Fibroblast of skin of right biceps (primary cell): ENCODE measurements at places on chromosomes 16 and 17.
A peak's percentile ranks its signal among the peaks of the same experiment; 100 is the strongest.

- DNase-seq = no peak
These were observed 650.8 kb upstream of the SOX9 start for GRCh38 chr17:71470062-71470461.

DNA sequence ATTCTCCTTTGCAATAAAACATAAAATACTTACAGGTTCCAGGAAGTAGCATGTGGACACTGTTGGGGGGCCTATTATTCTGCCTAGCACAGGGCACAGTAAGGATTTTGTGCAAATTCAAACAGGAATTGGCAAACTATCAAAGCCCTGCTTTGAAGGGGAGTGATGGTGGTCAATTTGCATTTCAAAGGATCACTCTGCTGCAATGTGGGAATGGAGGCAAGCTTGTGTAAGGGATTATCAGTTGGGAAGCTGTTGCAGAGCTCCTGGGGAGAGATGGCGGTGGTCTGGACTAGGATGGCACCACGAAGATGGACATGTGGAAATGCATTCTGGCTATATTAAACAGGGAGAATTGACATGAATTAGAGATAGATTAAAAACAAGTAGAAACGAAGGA is 990.7 kb upstream of the RBFOX1 start:
- no peak for DNase-seq

DNA sequence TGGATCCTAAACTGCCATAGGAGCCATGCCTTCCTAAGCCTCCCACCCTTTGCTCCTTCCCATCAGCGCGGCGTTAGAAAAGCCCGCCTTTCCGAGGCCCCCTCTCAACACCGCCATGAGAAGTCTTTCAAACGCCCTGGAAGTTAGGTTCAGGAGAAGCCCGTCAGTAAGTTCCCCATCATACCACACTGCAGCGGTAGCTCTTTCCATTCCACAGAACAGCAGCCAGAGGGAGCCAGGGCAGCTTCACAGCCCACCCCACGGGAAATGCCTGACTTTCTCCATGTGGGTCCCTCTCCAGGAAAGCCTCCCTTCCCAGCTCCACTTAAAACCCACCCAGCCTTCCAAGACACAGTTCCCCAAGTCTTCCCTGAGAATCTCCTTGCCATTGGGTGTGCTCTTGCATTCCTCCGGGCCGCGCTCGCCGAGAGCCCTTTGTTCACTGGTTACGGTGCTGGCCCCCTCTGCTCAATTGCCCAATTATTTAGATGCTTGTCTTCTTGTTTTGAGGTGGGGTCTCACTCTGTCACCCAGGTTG is 28.7 kb downstream of the KIAA0513 start:
- DNase-seq = peak; percentile 39

DNA sequence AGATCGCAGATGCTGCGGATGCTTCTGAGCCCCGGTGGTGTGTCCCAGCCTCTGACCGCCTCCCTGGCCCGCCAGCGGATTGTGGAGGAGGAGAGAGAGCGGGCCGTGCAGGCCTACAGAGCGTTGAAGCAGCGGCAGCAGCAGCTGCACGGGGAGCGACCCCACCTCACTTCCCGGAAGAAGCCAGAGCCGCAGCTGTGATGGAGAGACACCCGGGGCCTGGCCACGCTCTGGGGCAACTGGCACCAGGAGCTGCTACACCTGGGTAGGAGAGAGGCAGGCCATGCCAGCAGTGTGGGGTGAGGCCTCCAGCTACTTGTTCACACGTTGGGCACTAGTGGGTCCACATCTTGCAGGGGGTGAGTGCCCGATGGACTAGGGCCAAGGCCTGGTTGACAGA is 6.0 kb downstream of the CCDC137 start:
- no peak for DNase-seq

DNA sequence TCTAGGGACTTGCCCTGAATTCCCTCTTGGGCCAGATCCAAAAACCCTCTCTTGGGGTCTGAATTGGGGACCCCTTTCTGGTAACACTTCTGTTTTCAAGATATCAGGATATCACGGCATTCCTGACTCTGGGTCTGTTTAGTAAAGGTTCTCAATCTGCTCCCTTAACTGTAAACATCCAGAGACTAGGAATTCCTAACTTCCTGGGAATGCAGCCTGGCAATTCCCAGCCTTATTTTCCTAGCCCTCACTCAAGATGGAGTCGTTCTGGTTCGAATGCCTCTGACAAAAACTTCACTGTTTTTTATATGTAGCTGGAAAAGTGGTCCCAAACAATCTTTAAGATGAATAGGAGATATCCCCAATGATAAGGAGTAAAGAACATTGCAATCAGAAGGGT is 141.6 kb upstream of the XYLT1 start:
- no peak for DNase-seq

DNA sequence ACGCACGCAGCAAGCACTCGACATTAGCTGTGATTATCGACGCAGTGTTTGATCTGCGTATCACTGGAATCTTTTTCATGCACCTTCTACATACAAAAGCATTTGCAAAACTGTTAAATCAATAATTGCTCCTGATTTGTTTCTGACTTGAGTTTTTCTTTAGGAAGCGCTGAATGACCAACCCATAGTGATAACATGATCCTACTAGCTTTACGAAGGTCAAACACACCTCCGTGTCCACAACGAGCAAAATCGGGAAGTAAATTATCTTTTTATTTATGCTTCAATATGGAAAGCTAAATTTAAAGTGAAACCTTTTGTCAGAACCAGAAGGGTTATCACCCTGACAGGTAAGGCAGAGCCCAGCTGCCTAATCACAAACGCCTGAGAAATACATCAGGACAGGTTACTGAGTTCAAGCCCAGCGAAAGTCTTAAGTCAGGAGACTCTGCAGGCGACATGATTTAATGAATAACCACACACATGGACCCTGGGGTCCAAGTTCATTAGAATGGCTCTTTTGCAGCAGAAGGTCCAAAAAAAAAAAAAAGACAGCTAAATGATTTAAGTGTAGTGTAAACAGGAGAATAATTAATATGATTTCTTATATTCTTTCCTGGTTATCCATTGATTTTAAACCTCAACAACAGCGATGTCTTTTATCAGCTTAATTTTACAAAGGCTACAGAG is 104.2 kb downstream of the ADCY9 start:
- no peak for DNase-seq

- DNase-seq = no peak
These were observed 5.1 kb downstream of the PITPNA start for GRCh38 chr17:1557355-1558095.

DNA sequence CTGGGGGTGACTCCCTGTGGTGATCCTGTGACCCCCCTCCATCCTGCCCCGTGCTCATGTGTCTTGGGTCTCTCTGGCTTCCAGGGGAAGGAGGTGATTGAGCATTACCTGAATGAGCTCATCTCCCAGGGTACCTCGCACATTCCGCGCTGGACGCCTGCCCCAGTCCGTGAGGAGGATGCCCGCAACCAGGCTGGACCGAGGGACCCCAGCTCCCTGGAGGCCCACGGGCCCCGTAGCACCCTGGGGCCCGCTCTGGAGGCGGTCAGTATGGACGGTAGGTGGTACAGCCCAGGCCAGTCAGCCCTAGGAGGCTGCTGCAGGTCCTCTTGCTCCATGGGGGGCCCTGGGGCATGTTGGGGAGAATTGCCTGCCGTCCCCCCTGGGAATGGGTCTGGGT is 33.6 kb downstream of the SEC14L5 start:
- no peak for DNase-seq

GRCh38 chr17:43927060-43927864 is 15.0 kb downstream of the PPY start:
- no peak for DNase-seq

DNA sequence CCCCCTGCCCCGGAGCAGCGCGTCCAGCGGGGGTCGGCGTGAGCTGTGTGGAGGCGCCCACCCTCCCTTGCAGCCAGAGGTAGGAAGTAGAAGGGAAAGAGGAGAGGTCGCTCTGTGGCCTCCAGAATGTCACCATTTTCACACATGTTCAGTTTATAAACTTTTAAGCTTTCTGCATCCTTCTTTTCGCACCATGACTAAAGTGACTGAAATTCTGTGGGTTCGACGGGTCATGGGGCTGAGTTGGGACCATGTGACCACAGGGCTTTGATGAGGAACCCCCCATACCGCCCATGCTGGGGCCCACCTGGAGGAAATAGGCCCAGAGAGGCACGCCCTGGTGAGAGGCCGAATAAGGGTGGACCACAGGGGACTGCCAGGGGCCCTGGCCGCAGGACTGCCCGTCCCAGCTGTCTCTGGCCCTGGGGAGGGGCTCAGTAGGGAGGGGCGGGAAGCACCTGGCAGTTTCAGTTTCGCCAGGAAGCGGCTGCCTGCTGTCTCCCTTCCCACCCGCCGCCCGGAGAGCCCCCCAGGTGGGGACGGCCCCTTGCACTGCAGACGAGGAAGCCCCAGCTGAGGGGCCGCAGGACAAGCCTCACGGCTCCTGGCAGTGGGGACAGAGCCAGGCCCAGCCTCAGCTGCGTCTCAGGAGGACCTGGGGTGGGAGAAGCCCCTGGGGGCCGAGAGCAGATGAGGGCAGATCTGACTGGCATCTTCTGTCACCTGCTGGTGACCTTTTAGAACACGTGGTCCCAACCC is 9.0 kb downstream of the CBFA2T3 start:
- DNase-seq = no peak

DNA sequence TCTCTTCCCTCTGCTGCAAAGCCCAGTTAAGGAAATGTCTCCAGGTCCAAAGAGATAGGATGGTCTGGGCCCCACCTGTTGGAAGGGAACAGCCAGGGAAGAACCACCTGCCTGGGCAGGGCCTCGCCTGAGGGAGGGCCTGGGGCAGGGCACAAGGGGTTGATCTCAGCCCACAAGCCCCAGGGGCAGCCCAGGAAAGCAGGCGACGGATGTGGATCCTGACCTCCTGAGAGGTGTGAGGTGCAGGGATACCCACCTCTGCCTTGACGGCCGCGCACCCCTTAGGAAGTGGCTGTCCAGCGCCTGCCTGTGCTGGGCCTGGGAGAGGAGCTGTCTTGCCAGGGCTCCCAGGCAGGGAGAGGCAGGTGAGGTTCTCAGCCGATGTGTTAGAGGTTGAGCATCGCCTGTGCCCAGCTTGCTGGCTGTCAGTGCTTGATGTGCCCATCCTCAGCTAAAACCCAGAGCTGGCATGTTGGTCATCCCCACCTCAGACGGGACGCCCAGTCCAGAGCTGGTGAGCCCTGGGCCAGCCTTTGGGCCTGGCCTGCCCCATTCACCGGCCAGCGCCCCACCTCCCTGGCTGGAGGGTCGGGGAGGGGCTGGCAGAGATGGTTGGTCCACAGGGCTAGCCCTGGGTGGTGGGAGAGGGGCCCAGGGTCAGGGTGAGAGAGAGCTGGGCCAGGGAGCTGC is 434 bp downstream of the CEMP1 start:
- no peak for DNase-seq

- DNase-seq = no peak
These were observed 372.2 kb upstream of the CDH11 start for GRCh38 chr16:65494080-65494479.

- no peak for DNase-seq
These were observed 11.3 kb upstream of the ITGAE start for GRCh38 chr17:3812284-3812683.

- no peak for DNase-seq
These were observed 37.9 kb downstream of the ATP2C2 start for GRCh38 chr16:84406006-84406963.

DNA sequence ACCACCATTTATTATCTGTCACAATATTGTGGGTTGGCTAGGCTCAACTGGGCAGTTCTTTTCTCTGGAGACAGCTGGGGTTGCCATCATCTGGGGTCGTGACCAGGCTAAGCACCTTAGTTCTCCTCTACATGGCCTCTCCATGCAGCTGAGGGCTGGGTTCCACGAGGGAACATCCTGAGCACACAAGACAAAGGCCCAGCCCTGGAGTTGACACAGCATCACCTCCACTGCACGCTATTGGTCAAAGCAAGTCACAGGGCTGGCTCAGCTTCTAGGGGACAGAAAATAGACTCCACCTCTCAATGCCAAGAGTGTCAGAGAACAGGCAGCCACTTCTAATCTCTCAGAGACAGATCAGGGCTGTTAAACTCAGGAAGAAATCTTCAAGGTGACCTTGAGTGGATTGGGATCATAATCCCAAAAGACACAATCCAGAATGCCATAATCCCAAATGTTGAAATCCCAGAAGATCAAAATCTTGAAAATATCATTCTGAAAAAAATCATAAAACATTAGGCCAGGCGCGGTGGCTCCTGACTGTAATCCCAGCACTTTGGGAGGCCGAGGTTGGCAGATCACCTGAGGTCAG is 13.0 kb upstream of the USP10 start:
- DNase-seq = no peak

DNA sequence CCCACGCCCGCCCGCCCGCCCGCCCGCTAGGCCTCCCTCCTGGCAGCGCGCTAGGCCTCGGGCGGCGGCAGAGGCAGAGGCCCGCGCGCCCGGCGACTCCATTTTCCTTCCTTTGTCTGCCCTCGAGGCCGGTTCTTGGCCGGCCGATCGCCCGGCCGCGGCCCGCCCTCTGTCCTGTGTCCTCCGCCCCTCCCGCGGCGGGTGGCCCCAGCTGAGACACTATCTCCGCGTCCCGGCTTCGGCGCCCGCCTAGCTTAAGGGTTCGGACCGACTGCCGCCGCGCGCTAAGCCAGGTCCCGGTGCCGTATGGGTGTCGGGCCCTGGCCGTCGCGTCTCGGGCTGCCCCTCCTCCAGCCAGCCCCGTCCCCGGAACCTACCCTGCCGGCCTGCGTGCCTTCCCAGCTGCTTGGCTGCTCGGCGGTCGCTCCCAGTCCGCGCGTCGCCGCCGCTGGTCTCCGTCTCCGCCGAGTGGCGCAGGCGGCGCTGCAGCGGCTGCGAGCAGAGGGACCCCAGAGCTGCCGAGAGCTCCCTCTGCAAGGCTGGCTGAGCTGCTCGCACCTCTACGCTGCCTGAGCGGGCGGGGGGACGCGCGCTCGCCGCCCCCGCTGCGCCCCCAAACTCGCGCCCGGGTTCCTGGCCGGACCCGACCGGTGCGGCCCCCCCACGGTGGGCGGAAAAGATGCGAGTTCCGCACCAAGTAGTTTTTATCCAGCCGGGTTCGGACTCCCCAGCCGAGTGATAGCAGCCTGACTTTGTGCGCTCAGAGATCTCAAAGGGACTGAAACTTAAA is 787 bp downstream of the CTCF start:
- DNase-seq = peak; percentile 68

- DNase-seq = peak; percentile 42
These were observed 862 bp downstream of the DCAKD start for GRCh38 chr17:45050481-45051059.

DNA sequence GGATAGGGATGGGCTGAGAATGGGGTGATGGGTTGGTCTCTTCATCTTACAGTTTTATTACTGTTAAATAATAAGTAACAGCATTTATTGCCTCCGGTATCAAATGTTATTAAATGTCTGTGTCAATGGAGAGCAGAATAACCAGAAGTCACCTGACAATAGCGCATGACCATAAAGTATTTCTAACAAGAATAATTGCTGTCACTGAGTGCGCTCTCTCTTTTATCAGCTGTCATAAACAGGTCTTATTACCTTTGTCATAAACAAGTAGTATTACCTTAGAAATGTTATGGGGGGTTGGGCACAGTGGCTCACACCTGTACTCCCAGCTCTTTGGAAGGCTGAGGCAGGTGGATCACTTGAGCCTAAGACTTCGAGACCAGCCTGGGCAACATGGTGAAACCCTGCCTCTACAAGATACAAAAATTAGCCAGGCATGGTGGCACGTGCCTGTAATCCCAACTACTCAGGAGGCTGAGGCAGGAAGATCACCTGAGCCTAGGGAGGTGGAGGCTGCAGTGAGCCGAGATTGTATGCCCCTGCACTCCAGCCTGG is 120.6 kb downstream of the MAP2K6 start:
- DNase-seq = no peak
